ENCODE measurements at places on chromosomes 12 and 14.

DNA sequence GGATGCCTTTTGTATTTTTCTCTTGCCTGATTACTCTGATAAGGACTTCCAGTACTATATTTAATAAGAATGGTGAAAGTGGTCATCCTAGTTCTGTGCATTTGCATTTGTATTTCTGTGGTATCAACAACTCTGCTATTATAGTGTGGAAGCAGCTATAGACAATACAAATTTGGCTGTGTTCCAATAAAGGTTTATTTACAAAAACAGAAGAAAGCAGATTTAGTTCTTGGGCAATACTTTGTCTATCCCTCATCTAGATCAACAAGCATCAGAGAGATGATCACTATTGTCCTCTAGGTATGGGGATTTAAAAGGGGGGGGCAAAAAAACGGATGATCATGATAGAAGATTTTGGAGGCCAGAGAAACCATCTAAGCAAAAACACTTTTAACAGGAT lies 19.1 kb upstream of the BTG1 start:
- no peak for DNase-seq

- DNase-seq, result no peak
Observed at GRCh38 chr12:107441665-107442300, 243.8 kb upstream of the PWP1 start.

- no peak for DNase-seq
Observed at GRCh38 chr14:59377991-59378601, 87.1 kb downstream of the GPR135 start.

GRCh38 chr12:65941388-65941787 lies 117.1 kb downstream of the HMGA2 start:
- no peak for DNase-seq

DNA sequence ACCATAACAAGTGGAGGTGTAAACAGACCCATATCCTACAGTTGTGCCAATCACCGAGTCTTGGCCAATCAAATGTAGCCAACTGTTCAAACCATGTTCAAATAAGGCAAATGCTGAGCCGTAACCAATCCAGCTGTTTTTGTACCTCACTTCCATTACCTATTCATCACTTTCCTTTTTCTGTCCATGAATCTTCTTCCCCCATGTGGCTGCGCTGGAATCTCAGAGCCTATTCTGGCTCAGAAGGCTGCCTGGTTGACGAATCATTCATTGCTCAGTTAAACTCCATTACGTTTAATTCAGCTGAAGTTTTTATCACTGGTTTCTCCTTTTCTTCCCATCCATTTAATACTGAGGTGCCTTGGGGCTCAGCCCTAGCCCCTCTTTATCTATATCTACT lies 71.1 kb downstream of the TBC1D30 start:
- no peak for DNase-seq

- DNase-seq, result no peak
Observed at GRCh38 chr12:126361804-126362203, 1296.6 kb downstream of the AACS start.

DNA sequence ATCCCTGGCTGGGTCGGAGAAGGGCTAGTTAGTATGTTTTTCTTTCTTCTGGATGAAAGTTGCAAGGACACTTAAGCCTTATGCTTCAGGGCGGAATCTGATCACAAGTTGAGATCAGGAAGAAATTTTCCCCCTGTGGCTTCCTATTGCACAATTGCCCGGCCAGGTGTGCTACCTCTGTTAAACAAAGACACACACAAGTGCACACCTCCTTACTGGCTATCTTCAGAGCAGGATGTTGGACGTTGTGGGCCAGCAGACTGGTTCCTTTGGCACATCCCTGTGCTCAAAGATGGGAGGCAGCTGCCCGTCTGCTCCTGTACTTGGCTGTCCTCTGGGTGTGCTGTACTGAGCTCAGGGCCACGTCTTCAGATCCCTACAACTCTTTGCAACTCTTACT lies 19.1 kb downstream of the ETV6 start:
- no peak for DNase-seq

DNA sequence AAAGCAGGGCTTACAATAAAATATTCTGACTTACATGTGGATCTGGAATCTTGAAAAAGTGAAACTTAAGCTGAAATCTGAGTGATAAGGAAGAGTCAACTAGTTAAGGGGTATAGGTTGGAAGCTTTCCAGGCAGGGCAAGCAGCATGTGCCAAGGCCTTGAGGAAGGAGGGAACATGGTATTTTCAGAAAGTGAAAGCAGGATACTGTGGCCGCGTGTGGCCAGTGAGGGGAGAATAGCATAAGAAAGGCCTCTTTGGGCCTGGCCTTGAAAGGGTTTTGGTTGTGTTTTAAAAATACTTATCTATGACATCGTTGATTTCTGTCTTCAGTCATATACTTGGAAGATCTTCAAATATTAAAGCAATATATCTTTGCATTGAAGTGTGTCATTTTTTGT lies 213.4 kb downstream of the AKAP6 start:
- no peak for DNase-seq

- DNase-seq, result no peak
Observed at GRCh38 chr14:51521764-51522163, 129.9 kb upstream of the FRMD6 start.

GRCh38 chr14:59346796-59347510 lies 118.2 kb downstream of the GPR135 start:
- DNase-seq, result no peak

DNA sequence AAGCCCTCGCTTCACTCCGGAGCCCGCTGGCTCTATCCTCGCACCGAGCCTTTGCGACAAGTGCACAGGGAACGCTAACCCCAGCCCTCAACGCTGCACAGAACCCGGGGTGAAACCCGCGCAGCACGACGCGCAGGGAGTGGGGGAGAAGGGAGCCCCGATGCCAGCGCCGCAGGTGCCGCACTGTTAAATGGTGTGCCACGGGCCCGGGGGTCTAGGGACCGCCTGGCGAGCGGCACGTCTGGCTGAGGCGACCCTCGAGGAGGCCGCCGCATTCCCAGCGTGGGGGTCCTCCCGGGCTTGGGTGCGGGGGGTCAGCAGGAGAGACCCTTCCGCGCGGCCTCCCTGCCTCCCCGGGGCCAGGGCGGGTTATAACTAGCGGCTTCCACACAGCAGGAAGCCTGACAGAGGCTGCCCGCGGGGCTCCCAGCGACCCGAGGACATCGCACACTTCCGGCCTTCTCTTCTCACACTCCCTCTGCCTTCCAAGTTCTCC lies 23.8 kb upstream of the LRTM2 start:
- DNase-seq, result no peak

GRCh38 chr12:39427360-39427808 lies 15.5 kb downstream of the KIF21A start:
- no peak for DNase-seq

DNA sequence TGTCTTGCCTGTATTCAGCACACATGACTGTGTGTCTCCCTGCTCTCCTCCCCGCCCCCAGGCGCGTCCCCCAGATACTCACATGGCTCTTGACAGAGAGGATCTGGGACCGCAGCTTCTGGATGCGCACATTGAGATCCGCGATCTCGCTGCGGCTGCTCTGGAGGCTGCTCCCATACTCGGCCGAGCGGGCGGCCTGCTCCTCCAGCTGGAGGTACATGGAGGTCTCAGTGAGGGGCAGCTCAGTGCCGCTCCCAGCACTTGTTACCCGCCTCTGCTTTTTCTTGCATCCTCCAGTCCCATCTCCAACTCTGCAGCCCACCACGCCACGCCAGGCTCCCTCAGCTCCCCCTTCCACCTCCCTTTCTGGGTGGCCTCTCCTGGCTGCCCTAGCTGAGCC lies 18.9 kb downstream of the KRT80 start:
- DNase-seq, result no peak

Measured in NCI-H2081 treated with DMSO at 0.1 percent for 48 hours (cell line).